ENCODE measurements at places on chromosomes 11 and 22. TPM values are rescaled to one million over a fixed set of nuclear protein-coding genes. Genes with fewer than 3 reads are reported as not detected.

The MMP12 gene
- total RNA-seq: 10.9 TPM

The TMX2 gene
- total RNA-seq: 93.4 TPM

The MOB2 gene
- total RNA-seq: 48.3 TPM

The RAPSN gene
- 0.70 TPM for total RNA-seq

The MRGPRX3 gene
- total RNA-seq: not detected

The FXYD6 gene
- 4.4 TPM for total RNA-seq

The OR9I1 gene
- total RNA-seq: not detected

The BTG4 gene
- total RNA-seq: not detected

The PHOX2A gene
- total RNA-seq: 0.89 TPM

The LRRC10B gene
- 0.75 TPM for total RNA-seq

The GAB2 gene
- total RNA-seq: 29.8 TPM

Data from left colon (tissue), 2 donors.